ENCODE measurements at places on chromosomes 2 and 18. TPM values are rescaled to one million over a fixed set of nuclear protein-coding genes. Genes with fewer than 3 reads are reported as not detected.

Gene IRS1
- total RNA-seq: 48.3 TPM

Gene RFTN2
- 7.6 TPM for total RNA-seq

- no peaks in the 10 kb centered on the region for H3K4me1 ChIP-seq
- no peak overlapping the region for H3K27ac ChIP-seq
- H3K27me3 ChIP-seq: no peaks in the 10 kb centered on the region
- no peak overlapping the region for H3K4me3 ChIP-seq
- no peaks in the 10 kb centered on the region for H3K36me3 ChIP-seq
- DNase-seq: no peak
Observed at GRCh38 chr2:132984731-132985130, 314.7 kb upstream of the LYPD1 start.

GRCh38 chr2:102366406-102367112 is 11.0 kb downstream of the IL18R1 start:
- H3K27me3 ChIP-seq: no peaks in the 10 kb centered on the region
- DNase-seq: no peak
- H3K27ac ChIP-seq: no peak overlapping the region
- H3K4me3 ChIP-seq: no peak overlapping the region
- no peaks in the 10 kb centered on the region for H3K36me3 ChIP-seq

GRCh38 chr2:237227190-237227589 is 141.5 kb downstream of the COPS8 start:
- peaks cover 11% of the 10 kb centered on the region for H3K4me1 ChIP-seq
- no peaks in the 10 kb centered on the region for H3K36me3 ChIP-seq
- peak overlapping the region; percentile 36 for H3K27ac ChIP-seq
- H3K4me3 ChIP-seq: no peak overlapping the region
- DNase-seq: no peak

GRCh38 chr2:148253685-148254084 is 232.8 kb downstream of the MBD5 start:
- H3K4me3 ChIP-seq: no peak overlapping the region
- no peaks in the 10 kb centered on the region for H3K27me3 ChIP-seq
- H3K4me1 ChIP-seq: no peaks in the 10 kb centered on the region
- H3K36me3 ChIP-seq: no peaks in the 10 kb centered on the region
- H3K27ac ChIP-seq: no peak overlapping the region
- no peak for DNase-seq

GRCh38 chr2:69111076-69111475 is 98.1 kb downstream of the ANTXR1 start:
- no peak overlapping the region for H3K4me3 ChIP-seq
- no peaks in the 10 kb centered on the region for H3K36me3 ChIP-seq
- peak overlapping the region; percentile 29 for H3K27ac ChIP-seq
- H3K4me1 ChIP-seq: no peaks in the 10 kb centered on the region
- no peak for DNase-seq

Gene PLGLB2
- total RNA-seq: 2.7 TPM

Gene GALNT14
- total RNA-seq: 0.16 TPM

GRCh38 chr2:223786943-223787342 is 50.4 kb downstream of the AP1S3 start:
- H3K27ac ChIP-seq: no peak overlapping the region
- DNase-seq: no peak
- no peaks in the 10 kb centered on the region for H3K27me3 ChIP-seq
- no peak overlapping the region for H3K4me3 ChIP-seq
- H3K36me3 ChIP-seq: no peaks in the 10 kb centered on the region

- no peaks in the 10 kb centered on the region for H3K27me3 ChIP-seq
- H3K36me3 ChIP-seq: no peaks in the 10 kb centered on the region
- H3K27ac ChIP-seq: peak overlapping the region; percentile 76
- H3K4me1 ChIP-seq: no peaks in the 10 kb centered on the region
Observed at GRCh38 chr18:23053776-23054457, 81.4 kb upstream of the CABLES1 start.

Gene LCT
- total RNA-seq: not detected

GRCh38 chr18:31658670-31659575 is 25.5 kb downstream of the B4GALT6 start:
- H3K27ac ChIP-seq: no peak overlapping the region
- DNase-seq: no peak
- H3K4me1 ChIP-seq: no peaks in the 10 kb centered on the region
- H3K36me3 ChIP-seq: no peaks in the 10 kb centered on the region
- H3K27me3 ChIP-seq: no peaks in the 10 kb centered on the region

- no peak overlapping the region for H3K27ac ChIP-seq
- no peak for DNase-seq
- H3K4me1 ChIP-seq: no peaks in the 10 kb centered on the region
- H3K4me3 ChIP-seq: no peak overlapping the region
- H3K27me3 ChIP-seq: no peaks in the 10 kb centered on the region
Observed at GRCh38 chr2:68920481-68921170, 32.1 kb downstream of the GKN2 start.

Gene CMPK2
- total RNA-seq: 4.2 TPM

DNA sequence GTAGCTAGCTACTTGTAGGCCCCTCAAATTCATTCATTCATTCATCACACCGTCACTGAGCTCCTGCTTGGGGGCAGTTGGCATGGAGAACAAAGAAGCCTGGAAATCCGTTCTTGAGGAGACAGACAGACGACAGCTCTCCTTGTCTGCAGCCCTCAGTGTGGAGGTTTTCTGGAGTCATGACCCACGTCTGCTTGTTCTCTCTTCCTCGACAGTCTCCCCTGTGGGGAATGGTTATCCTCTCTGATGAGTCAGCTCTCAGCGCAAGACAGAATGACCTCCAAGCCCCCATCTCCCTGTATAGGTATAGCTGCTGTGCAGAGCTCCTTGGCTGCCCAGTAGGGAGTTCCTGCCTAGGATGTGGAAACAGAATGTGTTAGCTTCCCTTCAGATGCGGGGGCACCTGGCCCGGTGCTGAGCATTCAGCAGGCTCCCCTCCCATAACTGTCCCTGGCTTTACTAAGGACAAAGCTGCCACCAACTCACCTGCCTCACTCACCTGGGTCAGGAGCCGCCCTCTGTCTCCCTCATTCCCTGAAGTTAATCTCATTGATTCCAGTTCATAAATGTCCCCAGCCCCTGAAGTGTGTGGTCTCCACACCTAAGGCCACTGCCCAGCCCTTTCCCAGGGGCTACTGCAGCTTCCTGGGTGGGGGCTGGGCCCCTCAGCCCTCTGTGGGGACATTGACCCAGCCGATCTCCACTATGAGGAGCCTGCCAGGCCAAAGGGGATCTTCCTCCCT is 124.7 kb downstream of the ACKR3 start:
- H3K4me3 ChIP-seq: no peak overlapping the region
- H3K27ac ChIP-seq: no peak overlapping the region
- DNase-seq: no peak
- H3K27me3 ChIP-seq: no peaks in the 10 kb centered on the region
- H3K36me3 ChIP-seq: no peaks in the 10 kb centered on the region
- no peaks in the 10 kb centered on the region for H3K4me1 ChIP-seq

Gene KIF1A
- not detected for total RNA-seq

GRCh38 chr2:156379071-156379470 is 46.5 kb upstream of the NR4A2 start:
- H3K27me3 ChIP-seq: no peaks in the 10 kb centered on the region
- H3K4me3 ChIP-seq: no peak overlapping the region
- H3K27ac ChIP-seq: no peak overlapping the region
- no peaks in the 10 kb centered on the region for H3K4me1 ChIP-seq
- H3K36me3 ChIP-seq: no peaks in the 10 kb centered on the region
- no peak for DNase-seq

Gene CDCA7
- 3.2 TPM for total RNA-seq

DNA sequence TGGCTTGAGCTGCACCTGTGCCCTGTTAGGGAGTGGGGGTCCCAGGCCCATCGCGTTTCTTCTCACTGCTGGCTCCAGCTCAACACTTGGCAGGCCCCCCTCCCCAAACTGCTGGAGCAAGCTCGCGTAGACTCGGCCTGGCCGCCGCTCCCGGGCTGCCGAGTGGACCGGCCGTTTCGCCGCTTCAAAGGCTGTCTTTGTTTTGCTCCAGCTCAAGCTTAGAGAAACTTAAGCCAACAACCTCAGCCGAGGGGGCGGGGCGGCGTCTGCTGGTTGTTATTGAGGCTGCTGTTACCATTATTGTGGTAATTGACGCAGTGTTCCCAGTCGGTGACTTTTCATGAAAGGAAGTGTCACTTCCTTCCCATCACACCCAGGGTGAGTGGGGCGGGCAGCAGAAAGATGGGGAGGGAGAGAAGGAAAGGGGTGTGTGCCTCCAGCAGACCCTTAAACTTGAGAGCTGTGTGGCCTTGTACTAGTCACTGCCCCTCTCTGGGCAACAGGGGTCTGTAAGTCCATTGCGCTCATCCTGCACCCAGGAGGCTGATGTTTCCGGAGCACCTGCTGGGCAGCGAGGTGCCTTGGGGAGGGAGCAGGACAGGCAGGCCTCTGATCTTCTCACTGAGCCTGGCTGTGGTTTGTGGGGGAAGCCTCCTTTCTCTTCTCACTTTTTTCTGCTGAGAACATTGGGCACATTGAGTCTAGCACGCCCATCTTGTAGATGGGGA is 2.1 kb downstream of the ARID5A start:
- H3K27me3 ChIP-seq: no peaks in the 10 kb centered on the region
- H3K4me1 ChIP-seq: peaks cover 22% of the 10 kb centered on the region
- H3K27ac ChIP-seq: peak overlapping the region; percentile 99
- peak overlapping the region; percentile 81 for H3K4me3 ChIP-seq
- peak; percentile 90 for DNase-seq

GRCh38 chr2:205885492-205886099 is 200.4 kb downstream of the INO80D start:
- H3K27ac ChIP-seq: no peak overlapping the region
- H3K27me3 ChIP-seq: no peaks in the 10 kb centered on the region
- DNase-seq: peak; percentile 76
- no peak overlapping the region for H3K4me3 ChIP-seq
- H3K36me3 ChIP-seq: no peaks in the 10 kb centered on the region

- H3K4me1 ChIP-seq: no peaks in the 10 kb centered on the region
- DNase-seq: no peak
- no peak overlapping the region for H3K27ac ChIP-seq
Observed at GRCh38 chr2:177429688-177430325, 37.2 kb downstream of the AGPS start.
